ENCODE measurements at places on chromosomes 16 and 17.

DNA sequence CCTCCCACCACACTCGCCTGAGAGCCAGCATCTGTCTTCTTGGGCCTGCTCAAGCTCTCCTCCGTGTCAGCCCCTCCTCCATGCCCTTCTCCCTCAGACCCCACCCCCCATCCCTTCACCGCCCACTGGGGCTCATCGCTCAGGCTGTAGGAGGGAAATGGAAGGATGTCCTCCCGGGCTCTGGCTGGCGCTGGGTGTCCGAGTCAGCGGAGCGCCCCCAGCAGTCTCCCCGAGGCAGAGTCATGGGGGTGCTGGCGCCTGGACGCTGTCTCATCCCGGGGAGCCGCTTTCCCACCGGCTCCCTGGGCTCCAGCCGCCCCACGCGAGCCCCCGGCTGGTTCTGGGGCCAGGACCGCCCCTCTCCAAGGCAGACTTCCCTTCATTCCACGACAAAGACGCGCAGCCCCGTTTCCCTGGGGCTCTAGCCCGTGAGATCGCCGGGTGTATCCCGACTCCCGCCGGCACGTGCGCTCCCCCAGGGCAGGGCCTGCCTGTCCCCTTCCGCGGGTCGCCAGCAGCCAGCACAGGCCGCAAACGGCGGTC, 428 bp upstream of the ANTKMT start:
- DNase-seq: peak; percentile 56

GRCh38 chr17:38735161-38735997, 5.2 kb downstream of the CISD3 start:
- peak; percentile 79 for DNase-seq

- no peak for DNase-seq
Observed at GRCh38 chr16:56466344-56466743, 15.0 kb downstream of the OGFOD1 start.

GRCh38 chr17:15078570-15078969, 186.6 kb downstream of the PMP22 start:
- no peak for DNase-seq

DNA sequence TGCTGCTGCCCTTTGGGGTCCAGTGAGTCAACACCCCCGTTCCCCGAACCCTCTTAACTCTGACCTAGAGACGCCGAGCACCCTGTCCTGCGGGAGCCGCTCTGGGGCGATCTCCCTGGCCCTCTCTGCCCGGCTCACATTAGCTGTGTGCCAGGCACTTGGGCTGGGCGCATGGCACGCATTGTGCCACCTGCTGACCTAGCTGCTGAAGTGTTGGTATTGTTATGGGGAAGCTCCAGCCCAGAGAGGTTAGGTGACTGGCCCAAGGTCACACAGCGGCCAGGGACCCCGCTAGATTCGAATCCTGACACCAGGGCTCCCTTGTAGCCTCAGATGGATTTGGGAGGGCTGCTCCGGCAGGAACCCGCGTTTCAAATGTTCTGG, 1.1 kb downstream of the HSD17B1 start:
- peak; percentile 24 for DNase-seq

GRCh38 chr17:18070861-18071340, 16.8 kb upstream of the DRG2 start:
- DNase-seq: no peak

- DNase-seq: no peak
Observed at GRCh38 chr16:75075688-75076268, 40.8 kb downstream of the LDHD start.

GRCh38 chr17:7039832-7040231, 4.0 kb downstream of the SLC16A13 start:
- DNase-seq: no peak

DNA sequence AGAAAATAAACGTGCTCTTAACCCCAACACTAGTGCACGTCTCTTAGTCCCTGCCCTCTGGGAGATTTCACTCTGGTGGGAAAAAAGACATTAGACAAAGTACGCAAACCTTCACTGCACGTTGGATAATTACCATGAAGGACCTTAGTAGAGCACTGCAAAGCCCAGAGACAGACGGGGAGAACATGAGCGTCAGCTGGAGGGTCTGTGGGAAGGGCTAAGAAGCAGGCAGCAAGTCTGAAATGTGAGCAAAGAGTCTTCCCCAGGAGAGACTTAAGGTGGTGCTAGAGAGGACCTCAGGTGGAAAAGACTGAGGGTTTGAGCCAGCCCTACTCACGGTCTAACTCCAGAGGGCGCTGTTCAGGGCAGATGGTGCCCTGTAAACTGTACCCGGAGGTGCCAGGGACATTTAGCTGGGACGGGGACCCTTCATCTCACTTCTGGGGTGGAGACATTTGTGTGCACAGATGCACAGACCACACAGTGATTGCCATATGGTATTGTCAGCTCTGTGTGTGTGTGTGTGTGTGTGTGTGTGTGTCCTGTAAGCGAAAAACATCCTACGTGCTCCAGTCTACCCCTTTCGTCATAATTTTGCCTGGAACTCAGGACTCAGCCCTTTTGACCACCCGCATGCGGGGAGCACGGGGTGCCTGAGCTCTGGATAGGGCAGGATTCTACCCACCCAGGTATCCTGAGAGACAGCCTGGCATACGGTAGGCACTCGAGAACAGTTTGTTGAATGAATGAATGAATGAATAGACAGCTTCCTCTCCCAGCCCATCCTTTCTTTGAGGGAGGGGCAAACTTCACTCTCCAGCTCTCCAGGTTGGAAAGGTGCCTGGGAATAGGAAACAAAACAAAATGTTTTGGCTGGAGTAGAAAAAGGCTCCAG, 10.1 kb upstream of the STAC2 start:
- peak; percentile 47 for DNase-seq

DNA sequence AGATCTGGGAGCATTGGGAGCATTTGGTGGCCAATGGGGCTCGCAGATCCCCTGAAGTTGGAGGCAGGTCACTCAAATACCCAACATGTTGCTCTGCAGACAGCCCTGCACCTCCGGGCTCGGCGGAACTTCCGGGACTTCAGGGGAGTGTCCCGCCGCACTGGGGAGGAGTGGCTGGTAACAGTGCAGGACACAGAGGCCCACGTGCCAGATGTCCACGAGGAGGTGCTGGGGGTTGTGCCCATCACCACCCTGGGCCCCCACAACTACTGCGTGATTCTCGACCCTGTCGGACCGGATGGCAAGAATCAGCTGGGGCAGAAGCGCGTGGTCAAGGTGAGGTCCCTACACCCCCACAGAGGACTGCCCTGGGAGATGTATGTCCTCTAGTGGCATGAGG, 16.4 kb downstream of the MVP start:
- no peak for DNase-seq

DNA sequence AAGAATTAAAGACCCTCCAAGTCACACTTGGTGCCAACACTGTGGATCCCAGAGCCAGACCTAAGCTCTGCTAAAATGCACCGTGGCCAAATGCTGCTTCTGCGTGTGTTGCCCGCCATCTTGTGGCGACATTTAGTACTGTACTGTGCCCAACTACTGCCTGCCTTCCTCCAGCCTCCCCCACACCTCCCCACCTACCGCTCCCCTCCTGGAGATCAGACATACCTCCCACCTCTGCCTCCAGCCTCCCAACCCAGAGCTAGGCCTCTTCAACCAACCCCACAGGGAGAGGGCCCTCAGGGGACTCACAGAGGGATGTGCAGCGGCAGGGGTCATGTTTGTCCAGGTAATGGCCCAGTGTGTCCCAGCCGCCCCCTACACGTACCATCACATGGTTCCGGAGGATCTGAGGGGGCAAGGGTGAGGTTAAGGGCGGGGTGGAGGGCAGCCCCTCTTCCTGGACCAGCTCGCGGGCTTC, 5.5 kb downstream of the GAS2L2 start:
- DNase-seq: peak; percentile 83

GRCh38 chr16:75216127-75216526, 2.7 kb upstream of the CTRB1 start:
- DNase-seq: no peak

- no peak for DNase-seq
Observed at GRCh38 chr17:31051506-31051905, 43.3 kb upstream of the NF1 start.

- DNase-seq: no peak
Observed at GRCh38 chr17:50556803-50557202, 3.7 kb upstream of the CACNA1G start.

DNA sequence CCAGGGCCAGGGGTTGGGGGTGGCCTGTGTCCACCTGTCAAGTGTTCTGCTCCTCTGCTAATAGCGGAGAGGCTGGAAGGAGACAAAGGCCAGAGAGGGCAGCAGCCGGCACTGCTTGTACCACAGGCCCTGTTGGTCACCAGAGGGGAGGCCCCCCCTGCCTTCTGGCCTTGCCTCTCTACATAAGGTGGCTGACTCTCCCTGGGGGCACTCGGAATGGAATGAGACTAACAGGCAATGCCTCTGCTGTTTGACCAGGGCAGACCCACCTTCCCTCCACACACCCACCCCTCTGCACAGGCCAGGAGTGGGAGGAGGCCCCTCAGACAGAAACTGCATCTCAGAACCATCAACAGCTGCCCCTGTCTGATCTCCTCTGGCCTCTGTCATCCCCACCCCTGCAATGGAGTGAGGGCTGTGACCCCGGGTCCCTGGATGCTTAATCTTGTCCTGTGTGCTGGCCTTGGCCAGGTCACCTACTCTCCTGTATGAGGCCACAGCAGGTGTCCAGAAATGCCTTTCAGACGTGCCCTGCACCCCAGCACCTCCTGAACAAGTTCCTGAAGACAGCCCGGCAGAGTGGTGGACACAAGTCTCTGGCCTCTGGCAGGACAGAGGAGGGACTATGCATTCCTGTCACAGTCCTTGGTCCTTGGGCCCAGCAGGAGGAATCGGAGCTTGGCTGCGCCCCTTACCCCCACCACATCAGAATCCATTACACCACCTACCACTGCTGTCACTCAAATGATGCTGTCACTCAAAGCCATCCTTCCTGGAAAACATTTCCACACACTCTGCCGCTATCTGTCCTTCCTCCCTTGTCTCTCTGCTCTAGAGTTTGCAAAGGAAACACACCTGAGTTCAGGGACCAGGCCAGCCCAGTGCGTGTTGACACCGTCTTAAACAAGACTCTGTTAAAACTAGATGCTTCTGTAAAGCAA, 107.5 kb upstream of the ZNF750 start:
- no peak for DNase-seq

- DNase-seq: no peak
Observed at GRCh38 chr17:77242118-77242851, 101.5 kb downstream of the SEC14L1 start.

DNA sequence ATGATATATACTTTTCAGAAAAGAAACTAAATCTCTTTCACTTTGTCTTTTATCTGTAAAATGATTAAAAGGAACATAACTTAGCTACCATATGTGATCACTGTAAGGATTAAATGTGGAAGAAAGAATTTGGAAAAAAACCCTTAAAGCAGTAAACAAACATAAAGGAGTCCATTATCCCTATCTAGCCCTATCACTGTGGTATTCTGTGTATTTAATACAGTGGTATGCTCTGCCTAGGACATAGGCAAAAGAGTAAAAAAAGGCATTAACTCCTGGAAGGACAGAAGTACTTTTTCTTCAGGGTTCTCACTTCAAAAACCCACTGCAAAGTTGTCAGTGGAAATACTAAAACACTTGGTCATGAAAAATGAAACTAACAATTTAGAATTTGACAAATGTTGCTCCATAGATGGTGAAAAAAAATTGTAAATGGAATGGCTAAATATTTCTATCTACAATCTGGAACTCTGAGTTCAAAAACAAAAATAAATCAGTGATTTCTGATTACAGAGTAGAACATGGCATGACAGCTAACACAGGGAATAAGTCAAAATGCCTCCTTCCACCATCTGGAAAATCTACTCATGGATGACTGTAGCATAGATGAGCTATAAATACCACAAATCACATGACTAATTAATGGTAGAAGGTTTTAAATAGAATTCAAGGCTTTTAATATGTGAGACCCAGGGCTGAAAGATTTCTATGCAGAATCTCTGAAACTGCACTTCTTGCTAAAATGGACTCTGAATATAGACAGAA, 140.1 kb downstream of the ITFG1 start:
- no peak for DNase-seq

DNA sequence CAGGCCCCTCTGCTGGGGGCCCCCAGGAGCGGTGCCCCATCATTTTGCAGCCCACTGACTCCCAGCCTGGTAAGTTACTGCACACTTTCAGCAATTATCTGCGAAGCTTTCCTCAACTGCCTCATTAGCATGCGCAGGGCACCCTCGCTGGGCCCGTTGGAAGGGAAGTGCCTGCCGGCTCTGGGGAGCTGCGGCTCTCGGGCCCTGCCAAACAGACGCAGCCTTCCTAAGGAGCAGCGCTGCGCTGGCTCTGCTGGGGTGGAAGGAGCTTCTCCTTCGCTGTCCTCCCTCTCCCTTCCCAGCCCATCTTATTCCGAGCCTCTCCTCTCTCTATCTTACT, 71.0 kb downstream of the RBBP6 start:
- no peak for DNase-seq

DNA sequence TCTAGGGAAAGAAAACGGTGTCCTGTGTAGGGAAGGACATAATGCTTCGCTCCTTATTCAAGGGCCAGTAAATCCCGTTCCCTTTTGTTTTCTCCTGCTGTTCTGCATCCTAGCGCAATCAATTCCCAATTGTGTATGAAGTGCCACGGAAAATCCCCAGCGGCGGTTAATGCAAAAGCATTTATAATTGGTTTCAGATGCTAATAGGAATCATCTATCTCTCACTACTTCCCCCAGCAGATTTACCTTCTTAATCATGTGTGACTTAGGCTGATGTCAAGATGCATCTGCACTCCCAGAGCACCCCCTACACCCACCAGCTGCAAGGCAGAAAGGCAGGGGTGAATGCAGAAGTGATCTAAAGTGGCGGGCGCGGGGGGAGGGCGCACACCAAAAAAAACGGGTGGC, 32.7 kb upstream of the SSTR2 start:
- DNase-seq: no peak

- no peak for DNase-seq
Observed at GRCh38 chr16:65070831-65071432, 50.9 kb downstream of the CDH11 start.

DNA sequence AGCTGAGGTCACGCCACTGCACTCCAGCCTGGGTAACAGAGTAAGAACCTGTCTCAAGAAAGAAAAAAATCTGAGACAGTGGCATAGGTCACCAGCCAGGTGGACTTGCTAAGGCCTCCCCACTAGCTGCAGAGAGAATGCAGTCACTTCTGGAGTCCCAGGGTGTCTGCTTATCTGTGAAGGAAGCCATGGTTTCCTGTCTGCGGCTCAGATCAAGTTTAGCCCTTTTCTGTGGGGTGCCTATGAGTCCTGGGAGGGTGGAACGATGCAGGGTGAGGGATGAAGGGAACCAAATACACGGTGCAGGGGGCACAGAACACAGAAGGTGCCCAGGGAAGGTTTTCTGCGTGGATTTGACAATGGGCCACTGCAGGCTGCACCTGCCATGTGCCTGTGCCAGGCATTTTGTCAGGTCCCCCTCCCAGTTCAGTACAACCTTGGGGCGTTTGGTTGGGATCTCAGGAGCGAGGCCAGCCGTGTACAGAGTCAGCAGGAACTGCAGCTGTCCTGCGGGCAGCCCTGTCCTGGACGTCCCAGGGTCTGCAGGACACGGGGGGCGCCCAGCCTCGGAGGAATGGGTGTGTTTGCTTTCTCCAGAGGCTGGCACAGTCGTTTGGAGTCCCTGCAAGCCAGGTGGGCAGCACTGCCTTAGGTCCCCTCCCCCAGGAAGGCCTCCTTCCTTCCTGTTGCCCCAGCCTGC, 41.8 kb downstream of the RAB11FIP4 start:
- DNase-seq: peak; percentile 60

- no peak for DNase-seq
Observed at GRCh38 chr17:10200016-10200415, 1.6 kb upstream of the GAS7 start.

GRCh38 chr17:54749157-54749556, 151.5 kb upstream of the TOM1L1 start:
- DNase-seq: no peak

All from CD4-positive, alpha-beta T cell treated with Interleukin-6 for 4 hours (primary cell).